Retina (tissue), 1 donor: ENCODE measurements at places on chromosomes 1 and 21.

DNA sequence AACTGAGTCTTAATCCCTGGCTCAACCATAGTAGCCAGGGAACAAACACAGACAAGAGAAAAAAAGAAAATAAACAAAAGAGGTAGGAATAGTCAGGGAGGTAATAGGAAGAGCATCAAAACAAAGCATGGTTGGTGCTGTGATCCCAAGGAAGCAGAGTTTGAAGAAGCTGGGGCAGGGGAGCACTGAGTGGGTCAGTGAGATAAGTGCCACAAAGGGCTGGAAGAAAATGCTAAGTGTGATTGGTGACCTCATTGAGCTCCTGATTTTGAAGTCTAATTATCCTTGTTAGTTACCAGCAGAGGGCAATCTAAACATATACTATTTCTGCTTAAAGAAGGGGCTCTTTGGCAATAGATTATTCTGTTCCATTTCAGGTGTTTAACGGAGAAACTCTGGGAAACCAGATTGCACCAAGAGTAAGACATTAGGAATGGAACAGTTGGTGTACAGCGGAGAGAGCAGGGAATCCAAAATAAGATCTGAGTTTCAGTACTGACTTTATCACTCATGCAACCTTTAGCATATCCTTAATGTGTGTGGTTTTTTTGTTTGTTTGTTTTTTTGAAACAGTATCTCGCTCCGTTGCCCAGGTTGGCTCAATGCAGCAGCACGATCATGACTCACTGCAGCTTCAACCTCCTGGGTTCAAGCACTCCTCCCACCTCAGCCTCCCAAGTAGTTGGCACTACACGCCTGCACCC, 30.7 kb upstream of the KIAA1614 start:
- peak; percentile 59 for DNase-seq

GRCh38 chr1:231332761-231333160, 4.9 kb downstream of the EXOC8 start:
- no peak for DNase-seq

- DNase-seq: no peak
These were observed 1077.2 kb downstream of the TTLL7 start for GRCh38 chr1:82921759-82922158.

DNA sequence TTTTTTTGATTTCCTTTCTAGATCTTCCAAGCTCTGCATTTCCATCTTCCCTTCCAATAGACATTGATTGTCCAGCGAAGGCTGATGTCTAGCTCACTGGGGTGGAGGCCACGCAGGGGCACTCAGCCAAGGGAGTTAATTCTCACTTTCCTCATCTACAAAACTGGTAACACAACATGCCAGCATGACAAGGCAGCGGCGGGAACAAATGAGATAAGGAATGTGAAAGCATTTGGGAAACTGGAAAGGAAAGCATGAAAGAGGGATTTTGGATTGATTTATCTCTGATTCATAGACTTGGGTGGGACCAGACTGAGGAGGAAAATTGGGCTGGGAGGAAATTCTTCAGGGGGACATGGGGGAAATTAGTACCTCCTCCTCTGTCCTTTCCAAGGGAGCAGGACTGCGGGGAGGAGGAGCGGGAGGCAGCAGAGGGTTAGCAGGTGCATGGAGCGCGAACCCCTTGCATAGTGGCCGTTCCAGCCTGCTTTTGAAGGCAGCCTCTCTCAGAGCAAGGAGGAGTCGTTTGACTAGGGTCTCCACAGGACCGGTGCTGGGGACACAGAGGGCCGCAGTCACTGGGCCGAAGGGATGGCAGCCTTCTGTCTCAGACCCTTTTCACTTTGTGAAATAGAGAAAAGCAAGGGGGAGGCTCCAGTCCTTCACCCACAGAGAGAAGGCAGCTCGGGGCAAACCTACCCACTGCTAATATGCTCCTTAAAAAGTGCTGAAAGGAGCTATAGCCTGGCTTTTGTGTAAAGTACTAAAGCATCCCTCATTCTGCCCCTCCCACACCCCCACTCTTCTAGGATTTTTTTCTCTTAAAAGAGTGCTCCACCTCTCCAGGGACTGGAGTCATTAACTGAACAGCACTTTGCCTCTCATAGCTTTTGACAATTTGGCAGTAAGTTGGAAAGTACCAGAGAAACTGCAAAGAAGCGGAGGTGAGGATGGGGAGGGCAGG, 89.2 kb downstream of the PLXNA2 start:
- DNase-seq: no peak

GRCh38 chr1:230594214-230594773, 48.0 kb upstream of the COG2 start:
- no peak for DNase-seq

DNA sequence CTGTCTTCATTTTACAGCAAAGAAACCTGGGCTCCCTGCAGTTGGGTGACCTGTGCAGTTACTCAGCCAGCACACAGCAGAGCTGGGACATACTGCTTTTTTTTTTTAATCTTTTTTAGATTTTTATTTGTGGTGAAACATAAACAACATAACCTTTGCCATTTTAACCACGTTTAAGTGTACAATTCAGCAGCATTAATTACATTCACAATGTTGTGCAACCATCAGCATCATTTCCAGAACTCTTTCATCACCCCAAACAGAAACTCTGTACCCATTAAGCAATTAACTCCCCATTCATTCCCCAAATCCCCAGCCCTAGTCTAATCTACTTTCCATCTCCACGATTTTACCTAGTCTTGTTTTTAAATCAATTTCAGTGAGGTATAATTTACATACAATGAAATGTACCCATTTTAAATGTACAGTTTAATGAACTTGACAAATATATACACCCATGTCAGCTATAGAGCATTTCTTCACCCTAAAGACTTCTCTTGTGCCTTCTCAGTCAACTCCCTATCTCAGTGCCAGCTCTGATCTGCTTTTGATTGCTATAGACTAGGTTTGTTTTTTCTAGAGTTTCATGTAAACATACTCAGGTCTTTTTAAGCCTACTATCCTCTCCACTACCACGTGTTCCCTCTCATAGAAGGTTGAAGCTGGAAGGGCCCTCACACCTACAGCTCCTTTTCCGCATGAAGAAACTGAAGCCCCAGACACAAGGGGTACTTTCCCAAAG, 37.8 kb upstream of the C8B start:
- DNase-seq: no peak

DNA sequence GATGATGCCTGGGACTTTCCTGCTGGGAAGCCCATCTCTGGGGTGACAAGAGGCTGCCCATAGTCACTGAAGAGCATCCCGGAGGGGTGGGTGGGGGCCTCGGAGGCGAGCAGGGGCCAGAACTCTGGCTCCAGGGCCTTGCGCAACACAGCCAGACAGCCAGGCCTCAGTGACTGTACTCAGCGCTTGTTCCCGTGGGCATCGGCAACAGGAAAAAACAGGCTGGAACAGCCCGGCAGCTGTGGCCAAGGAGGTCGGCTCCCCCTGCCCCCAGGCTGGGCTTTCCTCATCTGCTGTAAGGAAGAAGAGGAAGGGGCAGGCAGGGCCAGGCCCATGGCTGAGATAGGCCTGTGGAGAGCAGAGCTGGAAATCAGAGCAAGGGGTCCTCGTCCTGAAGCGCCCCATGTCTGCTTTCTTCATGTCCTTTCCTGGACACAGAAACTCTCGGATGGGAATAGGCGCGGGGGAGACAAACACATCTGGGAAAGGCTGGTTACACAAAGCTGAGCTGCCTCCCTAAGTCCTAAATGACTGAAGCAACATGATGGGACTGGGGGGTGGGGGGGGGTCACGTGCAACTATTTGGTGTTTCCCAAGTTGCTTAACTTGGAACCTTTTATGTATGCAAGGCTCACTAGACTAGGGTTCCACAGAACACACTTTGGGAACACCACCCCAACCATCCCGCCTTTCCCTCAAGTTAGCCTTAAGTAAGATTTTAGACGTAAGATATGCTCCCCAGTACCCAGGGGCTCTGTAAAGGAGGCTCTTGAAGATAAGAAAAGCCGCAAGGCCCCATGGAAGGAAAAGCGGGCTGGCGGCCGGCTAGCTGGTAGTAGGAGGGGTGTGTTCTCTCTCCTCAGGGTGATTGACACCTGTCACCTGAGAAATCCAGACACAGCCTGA, 30.7 kb downstream of the HSPG2 start:
- no peak for DNase-seq

DNA sequence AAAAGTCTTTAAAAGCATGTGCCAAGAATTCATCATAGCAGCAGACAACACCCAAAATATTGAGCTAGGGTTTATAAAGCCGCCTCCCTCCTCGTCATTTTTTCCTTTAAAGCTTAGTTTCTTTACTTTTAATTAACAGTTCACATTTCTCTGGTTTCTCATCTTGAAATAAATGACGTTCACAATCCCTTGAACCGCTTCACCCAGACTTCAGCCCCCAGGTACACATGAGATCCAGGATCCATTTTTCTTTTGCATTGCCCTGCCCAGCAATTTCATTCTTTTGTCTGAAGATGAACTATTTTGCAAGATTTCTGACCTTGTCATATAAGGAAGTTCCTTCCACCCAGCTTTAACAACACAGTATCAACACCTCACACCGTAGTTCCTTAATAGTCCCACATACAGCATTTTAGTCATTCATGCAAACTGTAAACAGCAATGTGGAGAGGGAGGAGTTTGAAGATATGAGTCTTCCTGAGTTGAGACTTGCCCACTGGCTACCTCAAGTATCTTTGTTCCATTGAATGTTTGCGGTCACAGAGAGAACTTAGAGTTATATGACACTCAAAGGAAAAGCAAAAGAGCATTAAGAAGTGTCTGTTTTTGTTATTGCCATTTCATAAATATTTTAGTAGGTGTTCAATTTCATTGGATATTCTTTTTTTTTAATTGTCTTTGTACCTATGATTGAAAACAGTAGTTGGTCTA, 35.3 kb upstream of the CACYBP start:
- DNase-seq: no peak

DNA sequence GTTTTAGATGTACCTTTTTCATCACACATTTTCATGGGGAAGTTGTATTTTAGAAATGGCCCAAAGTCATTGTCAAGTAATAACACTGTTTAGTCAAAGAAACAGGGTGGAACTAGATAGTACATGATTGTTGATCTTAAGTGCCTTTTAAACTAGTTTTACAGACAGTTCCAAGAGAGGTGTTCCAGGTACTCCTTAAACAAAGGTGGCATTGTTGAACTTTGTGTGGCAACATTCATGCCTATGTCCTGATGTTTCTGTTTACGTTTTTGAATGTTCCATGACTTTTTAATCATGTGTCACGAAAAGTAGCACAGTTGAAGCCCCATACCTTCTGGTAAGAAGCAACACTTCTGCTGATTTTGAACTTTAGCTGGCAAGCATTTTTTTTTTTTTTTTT, 9.1 kb upstream of the SH3D21 start:
- DNase-seq: no peak

DNA sequence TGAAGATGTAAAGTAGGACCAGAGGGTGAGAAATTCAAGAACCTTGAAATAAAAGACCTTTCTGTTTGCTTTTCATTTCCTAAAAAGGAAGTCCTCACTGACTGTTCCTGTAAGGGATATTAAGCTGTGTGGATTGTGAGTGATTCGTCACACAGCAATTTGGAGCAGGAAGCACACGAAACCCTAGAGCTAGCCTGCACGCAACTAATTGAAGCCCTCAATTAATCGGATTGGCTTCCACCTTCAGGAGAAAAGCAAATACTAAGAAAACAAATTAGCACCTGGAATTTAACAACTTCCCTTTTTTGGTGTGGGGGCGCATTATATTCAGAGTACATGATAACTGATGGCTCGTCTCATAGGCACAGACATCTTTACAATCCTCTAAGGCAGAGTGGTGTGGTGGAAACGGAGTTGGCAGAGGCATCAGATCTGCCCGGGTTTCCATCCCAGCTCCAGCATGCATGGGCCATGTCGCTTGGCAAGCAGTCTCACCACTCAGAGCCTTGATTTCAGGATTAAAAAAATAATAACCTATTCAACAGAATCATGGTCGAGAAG, 95.2 kb downstream of the KCNJ15 start:
- DNase-seq: no peak

DNA sequence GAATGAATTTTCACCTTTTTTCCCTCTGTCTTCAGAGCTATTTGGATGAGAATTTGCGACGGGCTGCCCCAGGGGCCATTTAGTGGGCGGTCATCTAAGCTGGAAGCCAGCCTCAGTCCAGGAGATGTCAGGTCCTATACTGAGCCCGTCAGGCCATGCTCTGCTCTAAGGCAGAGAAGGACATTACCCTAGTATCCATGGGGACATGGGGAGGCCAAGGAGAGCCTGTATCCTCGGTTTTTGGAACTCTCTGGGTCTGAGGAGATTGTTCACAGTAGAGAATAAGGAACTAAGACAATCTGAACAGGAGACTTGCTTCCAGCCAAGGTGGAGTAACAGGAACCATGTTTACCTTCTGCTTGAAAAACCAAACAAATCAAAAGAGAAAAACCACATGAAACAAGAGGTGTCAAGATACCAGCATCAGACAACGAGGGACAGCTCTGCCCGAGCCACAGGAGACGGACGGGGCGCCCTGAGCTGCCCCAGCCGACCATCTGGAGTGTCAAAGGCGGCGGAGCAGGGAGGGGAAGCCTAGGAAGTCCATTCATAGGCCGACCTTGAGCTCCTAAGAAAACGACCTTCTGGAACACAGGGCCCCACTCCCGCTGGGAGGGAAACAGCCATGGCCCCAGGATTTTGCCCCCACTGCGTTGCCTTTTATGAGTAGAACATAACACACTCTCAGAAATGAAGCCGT, 20.0 kb upstream of the ADARB1 start:
- no peak for DNase-seq

DNA sequence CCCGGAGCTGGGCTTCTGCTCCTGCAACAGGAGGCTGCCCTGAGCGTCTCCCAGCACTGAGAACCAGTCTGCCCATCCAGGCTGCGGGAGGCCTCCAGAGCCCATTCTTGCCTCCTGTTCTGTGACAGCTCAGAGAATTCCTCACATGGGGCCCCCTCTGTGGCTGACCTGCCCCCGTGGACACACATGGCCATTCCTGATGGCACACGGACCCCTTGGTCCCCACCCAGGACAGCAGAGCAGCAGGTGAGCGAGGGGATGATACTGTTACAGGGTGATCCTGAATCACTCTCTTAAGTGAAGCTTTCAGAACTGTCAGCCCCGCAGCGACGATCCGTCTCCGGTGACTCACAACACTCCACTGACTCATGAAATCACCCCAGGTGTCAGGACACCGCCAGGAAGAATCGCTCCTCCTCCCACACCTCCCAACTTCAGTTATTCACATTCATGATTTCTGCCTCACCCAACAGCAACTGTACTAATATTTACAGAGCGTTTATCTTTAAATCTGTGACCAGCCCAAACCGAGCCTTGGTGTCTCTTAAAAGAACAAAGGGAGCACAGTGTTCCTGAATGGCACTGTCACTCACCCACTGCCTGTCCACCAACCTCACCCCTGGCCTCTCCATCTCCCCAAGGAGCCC, 22.5 kb downstream of the CHD5 start:
- no peak for DNase-seq

DNA sequence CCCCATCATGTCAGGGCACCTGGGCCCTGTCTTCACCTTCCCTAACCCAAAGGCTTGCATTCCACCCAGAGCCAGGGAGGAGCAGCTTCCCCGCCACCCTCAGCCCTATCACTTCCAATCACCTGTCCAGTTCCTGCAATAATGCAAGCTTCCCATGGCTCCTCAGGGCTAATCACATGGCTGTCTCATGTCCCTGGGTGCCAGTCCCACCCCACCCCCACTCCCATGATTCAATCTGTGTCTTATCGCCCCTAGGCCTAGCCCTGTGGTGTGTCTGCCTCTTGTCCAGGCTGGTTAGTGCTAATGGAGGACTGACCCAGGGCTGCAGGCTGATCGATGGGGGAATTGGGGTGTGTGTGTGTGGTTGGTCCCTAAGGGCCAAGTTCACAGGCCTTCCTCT, 11.0 kb upstream of the PEAR1 start:
- peak; percentile 35 for DNase-seq
